ENCODE measurements at places on chromosomes 13 and 19.

GRCh38 chr19:17479325-17479791 is 9.0 kb downstream of the SLC27A1 start:
- DNase-seq: no peak

- no peak for DNase-seq
Measured at GRCh38 chr13:80655778-80656511, 315.0 kb upstream of the SPRY2 start.

DNA sequence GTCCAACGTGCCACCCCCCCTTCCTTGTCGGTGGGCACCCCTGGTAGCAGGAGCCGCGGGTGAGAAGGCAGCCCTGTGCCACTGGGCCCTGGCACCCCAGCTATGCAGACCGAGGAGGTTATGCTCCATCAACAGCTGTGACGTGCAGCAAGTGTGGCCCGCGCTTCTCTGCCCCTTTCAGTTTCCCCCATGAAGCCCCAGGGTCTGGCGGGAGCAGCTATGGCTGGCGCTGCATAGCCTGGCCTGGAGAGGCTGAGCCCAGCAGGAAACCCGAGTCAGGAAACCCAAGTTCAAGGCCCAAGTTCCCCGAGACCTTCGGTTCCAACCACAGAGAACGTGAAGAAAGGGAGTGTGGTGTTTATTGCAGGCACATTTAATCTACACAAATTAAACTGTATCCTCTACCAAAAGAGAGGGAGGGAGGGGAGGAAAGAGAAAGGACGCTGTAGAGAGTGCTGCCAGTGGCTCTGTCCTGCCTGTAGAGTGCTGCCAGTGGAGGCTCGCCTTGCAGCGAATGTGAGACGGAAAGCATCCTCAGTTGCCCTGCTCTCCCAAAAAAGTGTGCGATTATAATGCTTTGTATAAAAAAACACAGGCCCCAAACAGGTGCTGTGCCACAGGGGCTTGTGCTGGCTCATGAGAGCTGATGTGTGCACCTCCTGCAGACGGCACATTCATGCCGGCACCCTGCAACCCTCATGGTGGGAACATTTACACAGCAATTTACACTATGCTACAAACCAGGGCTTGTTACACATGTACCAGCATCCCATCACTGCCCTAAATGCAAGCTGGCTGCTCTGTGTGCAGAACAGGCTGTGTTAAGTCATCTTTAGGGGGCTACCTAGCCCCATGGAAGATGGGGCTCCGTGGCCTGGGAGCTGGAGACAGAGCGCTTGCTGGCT is 16.3 kb downstream of the POP4 start:
- DNase-seq: no peak

- DNase-seq: no peak
Measured at GRCh38 chr13:85935868-85936467, 136.7 kb upstream of the SLITRK6 start.

- DNase-seq: no peak
Measured at GRCh38 chr13:24287748-24288287, 21.6 kb upstream of the C1QTNF9 start.

GRCh38 chr19:45645631-45646344 is 6.6 kb upstream of the EML2 start:
- DNase-seq: peak; percentile 54

DNA sequence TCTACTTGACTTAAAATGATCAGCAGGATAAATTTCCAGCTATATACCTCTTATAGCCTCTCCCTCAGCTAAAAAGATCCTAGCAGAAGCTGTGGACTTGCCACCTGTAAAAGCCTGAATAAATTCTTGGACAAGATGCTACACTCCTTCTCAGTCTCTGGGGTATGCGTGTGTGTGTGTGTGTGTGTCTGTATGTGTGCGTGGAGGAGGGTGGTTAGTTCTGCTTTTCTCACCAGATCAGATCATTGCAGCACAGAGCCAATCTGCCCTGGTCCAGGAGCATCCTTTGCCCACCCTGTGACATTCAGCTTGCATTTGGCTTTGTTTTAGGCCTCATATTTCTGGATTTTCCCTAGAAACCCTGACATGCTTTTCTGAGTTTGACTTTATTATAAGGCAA is 438.3 kb downstream of the RFC3 start:
- no peak for DNase-seq

DNA sequence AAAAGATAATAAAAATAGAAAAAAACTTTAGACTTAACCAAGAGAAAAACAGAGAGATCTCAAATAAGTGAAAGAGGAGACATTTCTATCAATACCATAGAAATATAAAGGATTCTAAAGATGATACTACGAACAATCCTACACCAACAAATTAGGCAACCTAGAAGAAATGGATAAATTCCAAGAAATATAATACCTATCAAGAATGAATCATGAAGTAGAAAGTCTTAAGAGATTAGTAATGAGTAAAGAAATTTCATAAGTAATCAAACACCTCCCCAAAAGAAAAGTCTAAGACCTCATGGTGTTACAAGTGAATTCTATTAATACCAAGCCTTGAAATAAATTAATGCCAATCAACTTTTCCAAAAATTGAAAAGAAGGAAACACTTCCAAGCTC is 1584.5 kb upstream of the MIR17HG start:
- DNase-seq: no peak

GRCh38 chr13:75963302-75963701 is 327.2 kb downstream of the LMO7 start:
- no peak for DNase-seq

DNA sequence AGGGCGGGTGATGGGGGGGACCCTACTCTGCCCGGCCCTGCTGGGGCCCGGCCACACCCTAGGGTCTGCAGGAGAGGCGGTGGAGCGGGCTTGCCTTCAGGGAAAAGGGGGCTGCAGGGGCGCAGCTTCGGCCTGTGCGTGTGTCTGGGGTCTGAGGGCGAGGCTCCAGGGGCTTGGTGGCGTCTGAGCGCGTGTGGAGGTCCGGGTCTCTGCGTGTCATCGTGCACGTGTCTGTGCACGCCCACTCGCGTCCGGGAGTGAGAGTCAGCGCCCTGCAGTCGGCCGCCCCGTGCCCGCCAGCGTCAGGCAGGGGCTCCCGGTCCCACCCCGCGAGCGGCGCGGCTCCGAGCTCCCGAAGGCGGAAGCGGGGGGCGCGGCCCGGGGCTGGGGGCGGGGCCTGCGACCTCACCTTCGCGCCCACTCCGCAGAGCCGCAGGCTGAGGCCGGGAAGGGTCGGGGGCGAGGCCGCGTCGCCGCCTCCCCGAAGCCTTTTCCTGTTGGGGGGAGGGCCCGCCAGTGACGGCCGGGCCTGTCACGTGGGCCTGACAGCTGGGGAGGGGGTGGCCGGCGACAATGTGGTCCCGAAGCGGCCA is at the start of gene ARHGAP45:
TSS of gene ARHGAP45 (plus strand) at position 420 of the 593 bp plus-strand sequence. CDS start 239 bp downstream, outside the sequence.
- DNase-seq: no peak

GRCh38 chr13:40615619-40616018 is 50.8 kb downstream of the FOXO1 start:
- no peak for DNase-seq

- no peak for DNase-seq
Measured at GRCh38 chr13:48146122-48146521, 51.2 kb upstream of the MED4 start.

GRCh38 chr13:40185414-40185813 is 481.0 kb downstream of the FOXO1 start:
- DNase-seq: no peak

DNA sequence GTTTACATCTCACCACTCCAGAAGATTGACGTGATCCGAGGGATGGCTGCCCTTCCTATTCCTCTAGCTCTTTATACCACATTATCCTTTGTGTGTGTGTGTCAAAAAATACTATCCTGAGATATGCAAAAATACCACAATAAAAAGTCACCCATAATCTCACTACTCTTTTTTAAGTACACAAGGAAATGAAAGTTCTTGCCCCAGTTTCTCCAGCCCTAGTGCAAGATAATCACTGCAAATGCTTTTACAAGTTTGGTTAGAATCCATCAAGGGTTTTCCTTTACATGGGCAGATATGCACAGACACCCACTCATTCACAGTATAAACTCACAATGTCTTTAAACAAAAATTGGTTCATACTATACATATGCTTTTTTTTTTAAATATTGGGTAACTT is 89.3 kb downstream of the DIAPH3 start:
- DNase-seq: no peak

GRCh38 chr13:101397742-101398141 is 18.6 kb downstream of the NALCN start:
- DNase-seq: no peak

GRCh38 chr19:57436417-57436816 is 1.3 kb downstream of the ZNF749 start:
- no peak for DNase-seq

DNA sequence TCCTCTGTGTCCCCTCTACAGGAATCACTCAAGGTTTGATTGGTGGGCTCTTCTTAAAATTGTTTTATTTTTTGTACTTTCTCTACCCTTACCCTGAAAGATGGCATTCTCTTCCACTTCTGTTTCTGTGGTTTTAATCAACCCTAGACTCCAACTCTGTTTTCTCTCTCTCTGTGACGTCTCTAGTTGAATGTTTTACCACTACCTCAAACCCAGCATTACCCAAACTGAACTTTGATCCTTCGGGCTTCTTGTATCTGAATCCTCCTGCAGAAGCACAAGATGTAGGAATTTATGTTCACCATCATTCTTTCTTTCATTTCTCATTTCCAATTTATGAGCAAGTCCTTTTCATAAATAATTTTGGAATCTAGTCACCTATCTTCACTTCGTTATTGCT is 39.9 kb downstream of the PCCA start:
- DNase-seq: no peak

GRCh38 chr19:19655051-19655594 is 8.4 kb downstream of the ATP13A1 start:
- no peak for DNase-seq

DNA sequence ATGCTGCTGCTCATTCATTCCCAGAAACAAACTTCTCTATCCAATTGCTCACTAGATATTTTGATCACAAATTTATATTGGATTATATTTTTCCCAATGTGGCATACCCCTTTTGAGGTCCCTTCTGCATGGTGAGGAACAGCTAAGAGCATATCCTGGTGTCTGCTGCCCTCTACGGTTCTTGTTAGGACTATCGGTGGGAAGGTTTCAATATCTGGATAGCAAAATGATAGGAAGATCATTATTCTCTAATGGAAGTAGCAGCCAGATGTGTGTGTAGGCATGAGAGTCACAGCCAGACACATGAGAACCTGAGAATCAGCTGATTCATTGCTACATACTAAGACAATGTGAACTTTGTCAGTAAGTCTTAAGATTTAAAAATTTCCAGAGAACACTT is 1422.4 kb upstream of the MIR17HG start:
- DNase-seq: no peak

DNA sequence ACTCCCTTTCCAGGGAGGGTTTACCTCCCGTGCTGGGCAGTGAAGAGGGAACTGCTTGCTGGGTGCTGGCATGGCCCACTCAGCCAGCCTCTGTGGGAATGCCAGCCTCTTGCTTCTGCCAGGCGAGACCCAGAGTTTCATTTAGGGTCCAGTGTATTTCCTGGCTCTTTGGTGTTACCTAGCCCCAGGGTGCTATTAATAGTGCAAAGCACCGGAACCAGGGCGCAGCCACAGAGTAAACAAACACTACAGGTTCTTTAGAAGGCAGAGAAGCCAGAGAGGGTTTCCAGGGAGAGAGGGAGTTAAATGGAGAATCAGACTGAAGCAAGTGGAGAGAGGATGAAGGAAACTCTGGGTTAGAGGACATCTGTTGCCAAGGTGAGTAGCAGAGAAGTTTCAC is 74.9 kb upstream of the SPATA13 start:
- DNase-seq: peak; percentile 61

DNA sequence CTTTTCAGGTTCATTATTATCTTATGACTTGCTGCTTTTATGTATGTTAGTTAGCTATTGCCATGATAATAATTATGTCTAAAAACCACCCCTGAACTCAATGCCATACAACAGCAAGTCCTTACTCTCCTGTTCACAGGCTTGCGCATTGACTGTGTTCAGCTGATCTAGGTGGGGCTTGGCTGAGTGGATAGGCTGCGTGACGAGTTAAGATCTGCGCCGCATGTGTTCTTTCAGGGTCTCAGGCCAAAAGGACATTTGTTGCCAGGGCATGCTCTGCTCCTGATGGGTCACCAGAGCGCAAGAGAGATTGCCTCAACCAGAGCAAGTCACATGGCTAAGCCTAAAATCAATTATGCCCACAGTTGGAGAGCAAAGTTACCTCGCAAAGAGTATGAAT is 859 bp downstream of the ZNF568 start:
- DNase-seq: peak; percentile 16

GRCh38 chr19:46254776-46255175 is 25.2 kb downstream of the IGFL1 start:
- DNase-seq: no peak

DNA sequence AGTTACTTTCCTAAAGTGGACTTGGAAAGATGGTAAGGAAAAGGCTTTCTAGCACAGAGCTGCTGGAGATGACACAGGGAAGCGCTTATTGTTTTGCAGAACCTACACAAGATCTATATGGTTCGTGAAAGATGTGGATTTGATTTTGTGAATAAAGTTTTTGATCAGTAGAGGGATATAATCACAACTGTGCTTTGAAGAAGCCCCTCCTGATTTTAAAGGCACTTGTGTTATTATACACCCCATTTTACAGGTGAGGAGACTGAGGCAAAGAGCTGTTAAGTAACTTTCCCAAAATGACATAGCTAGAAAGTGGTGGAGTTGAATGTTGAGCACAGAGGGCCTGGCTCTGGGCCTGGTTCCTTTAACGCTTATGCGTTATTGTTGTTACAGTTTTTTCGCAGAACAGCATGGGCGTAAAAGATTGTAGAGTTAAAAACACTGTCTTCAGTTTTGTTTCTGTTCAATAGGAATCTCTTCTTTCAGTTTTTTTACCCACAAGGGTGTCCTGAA is 1.4 kb downstream of the TDRD3 start:
- no peak for DNase-seq

DNA sequence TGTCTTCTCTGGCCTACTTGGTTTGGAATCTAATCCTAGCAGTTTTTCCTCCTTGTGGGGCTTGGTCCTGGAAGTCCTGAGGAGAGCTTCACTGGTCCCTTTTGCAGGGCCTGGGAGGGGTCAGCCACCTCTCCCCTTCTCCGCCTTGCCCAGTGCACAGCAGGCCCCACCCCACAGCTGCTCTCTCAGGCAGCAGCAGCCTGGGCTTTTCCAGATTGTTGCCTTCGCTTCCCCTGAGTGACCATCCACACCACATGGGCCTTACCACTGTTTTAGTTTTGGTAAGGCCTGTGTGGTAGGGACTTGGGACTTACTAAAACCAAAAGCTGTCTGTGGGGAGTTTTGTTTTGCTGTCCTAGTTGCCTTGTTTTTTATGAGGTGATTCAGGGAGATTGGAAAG is 11.5 kb downstream of the MPHOSPH8 start:
- DNase-seq: no peak

GRCh38 chr19:49790866-49791265 is 22.2 kb downstream of the FUZ start:
- DNase-seq: no peak

GRCh38 chr19:11699931-11700794 is 38.6 kb downstream of the ZNF823 start:
- no peak for DNase-seq

DNA sequence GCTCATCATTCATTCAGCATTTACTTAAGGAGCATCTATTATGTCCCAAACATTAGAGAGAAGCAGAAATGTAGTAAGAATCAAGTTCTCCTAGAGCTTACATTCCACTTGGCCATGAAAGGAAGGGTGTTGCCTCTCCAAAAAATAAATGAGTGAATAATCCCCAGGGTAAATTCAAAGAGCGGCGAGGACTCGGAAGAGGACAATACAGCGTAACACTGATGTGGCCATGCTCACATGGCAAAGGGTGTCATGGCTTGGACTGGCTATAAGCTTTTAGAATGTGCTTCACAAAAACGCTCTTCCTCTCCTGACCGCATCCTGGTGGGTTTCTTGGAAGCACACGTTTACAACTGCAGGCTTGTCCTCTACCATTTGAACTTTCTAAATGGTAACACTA is 290.2 kb downstream of the IRS2 start:
- DNase-seq: no peak

- DNase-seq: peak; percentile 82
Measured at GRCh38 chr19:44071824-44072542, at the start of gene ZNF284. Gene ZNF284 (plus strand): TSS chr19:44072159. CDS start chr19:44076390, 4,231 bp downstream.

Measured in thyroid gland (tissue), 4 donors.